Foreskin keratinocyte (primary cell): ENCODE measurements at places on chromosomes 13 and 19. TPM values are rescaled to one million over a fixed set of nuclear protein-coding genes. Genes with fewer than 3 reads are reported as not detected.

Gene DACT3
- 0.04 TPM in 1 of 2 replicates, not detected in the other for total RNA-seq

Gene ARL11
- 0.53 and 0.54 TPM in 2 replicates for total RNA-seq

Gene PODNL1
- total RNA-seq = 0.28 and 0.44 TPM in 2 replicates

Gene PGLYRP1
- not detected in 2 replicates for total RNA-seq

Gene SELENOV
- total RNA-seq = not detected in 2 replicates
